CD4-positive, alpha-beta T cell treated with Interleukin-15 for 4 hours (primary cell): ENCODE measurements at places on chromosomes 1 and 21.

GRCh38 chr1:228085287-228085951 lies 2.9 kb downstream of the ARF1 start:
- no peak for DNase-seq

DNA sequence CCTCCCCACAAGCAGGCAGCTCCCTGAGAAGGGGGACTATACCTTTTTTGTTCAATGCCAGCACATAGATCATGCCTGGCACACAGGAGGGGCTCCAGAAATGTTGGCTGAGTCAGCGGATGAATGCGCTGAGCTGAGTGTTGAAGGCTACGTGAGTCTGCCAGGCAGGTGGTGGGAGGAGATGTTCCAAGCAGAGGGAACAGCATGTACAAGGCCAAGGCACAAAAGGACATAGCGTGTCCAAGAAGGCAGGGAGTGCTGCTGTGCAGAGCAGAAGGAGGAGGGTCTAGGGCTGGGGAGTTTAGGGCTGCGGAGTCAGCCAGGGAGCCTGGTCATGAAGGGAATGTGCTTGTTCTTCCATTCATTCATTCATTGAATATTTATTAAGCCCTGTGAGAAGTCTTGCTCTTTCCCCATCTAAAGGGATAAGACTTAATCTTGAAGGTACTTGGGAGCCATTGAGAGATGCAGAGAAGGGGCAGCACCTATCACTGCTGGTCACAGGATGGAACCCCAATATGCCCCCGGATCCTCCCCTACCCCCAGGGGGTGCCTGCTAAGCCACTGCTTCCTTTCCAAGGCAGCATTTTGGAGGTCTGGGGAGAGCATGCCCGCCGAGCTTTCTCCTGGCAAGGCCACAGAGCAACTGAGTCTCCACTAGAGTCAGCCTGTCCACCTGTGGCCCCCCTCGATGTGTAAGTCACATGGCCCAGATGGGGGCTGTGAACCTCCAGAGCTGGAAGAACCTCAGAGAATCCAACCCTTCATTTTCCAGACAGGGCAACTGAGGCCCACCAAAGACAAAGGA lies 31.2 kb upstream of the LAPTM5 start:
- no peak for DNase-seq

DNA sequence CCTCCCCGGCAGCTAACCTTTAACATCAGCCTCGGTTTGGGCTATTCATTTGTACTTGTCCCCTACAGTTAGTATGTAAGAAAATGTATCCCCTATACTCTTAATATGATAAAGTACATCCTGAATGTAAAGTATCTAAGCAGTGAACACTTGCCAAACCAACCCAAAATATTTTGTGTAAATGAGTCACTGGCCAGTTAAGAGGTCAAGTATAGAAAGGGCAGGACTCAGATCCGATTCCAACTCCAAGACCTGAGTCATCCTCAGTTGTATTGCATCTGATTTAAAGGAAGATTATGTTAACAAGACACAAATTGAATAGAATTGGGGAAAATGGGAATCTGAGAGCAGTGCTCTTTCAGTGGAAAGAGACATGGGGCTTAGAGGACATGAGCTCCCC lies 84.4 kb downstream of the CD58 start:
- DNase-seq, result no peak

DNA sequence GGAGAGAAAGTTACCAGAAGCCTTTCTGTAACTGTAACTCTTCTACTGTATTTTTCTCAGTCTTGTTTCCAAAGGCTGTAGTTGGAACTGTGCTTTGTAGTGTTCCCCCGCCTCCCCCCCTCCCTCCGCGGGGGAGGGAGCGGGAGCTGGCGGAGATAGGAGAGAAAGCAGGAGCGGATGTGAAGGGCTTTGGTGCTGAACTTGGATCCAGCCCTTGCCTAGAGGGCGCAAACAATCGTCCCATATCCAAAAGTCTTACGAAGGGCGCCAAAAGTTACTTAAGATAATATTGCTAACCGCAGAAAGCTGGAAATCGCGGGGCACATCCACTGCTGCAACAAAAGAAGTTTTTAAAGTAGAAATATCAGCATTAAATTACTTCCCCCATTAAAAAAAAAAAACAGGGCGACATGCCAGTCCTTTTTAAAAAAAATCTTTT lies 2.4 kb upstream of the NFIA start:
- DNase-seq, result no peak

GRCh38 chr21:29320031-29320430 lies 21.3 kb downstream of the BACH1 start:
- no peak for DNase-seq

DNA sequence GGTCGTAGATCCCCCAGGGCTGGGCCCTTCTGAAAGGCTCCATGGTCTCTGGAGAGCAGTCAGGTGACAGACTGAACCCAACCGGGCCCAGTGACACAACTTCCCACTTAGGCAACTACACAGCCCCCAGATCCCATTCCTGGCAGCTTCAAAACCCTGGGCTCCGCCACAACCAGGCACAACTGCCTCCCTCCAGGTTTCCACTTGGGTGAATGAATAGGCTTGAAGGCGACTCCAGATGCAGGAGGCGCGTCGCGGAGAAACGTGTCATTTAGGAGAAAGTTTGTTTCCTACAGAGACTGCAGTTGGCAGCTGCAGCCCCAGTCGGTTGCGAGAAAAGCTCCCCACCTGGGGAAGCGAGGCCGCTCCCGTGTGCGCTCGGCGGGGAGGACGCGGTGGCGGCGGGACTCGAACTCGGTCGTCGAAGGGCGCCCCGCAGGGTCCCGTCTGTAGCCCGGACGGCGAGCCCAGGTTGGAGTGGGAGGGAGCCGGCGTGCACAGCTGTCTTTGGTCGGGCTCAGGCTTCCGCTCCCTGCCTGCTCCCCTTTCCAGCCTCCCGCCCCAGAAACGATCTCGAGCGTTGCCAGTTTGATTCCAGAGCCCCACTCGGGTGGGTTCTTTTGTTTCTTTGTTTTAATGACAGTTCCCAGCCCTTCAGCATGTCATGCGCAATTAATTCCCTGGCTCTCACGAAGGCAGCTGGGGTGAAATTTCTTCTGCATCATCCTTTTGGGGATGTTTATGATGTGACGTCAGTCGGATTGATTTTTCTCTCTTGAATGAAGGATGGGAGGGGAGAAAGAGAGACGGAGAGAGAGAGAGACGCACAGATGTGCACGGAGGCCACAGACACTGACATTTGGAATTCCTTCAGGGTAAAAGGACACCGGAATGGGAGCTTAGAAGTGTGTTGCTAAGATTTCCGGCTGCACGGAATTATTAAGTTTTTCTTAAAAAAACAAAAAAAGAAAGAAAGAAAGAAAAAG lies 862 bp upstream of the SGIP1 start:
- no peak for DNase-seq

DNA sequence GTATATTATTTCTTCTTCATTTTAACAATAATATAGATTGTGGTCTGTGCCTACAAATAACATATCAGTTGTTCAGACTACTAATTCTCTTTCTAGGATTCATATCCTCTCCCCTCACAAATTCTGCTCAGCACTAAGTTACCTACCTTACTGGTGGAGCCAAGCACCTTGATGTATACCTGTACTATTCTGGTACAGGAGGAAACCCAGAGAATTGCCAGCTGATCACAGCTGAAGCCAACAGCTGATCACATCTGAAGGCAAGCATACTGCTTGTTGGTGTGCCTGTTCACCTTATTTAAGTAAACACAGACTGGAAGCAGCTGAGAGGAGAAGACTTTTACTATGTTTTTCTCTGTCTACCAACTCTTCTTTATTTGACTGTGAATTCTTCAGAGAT lies 101.8 kb downstream of the PBX1 start:
- no peak for DNase-seq
